ENCODE measurements at places on chromosomes 5 and 9.

DNA sequence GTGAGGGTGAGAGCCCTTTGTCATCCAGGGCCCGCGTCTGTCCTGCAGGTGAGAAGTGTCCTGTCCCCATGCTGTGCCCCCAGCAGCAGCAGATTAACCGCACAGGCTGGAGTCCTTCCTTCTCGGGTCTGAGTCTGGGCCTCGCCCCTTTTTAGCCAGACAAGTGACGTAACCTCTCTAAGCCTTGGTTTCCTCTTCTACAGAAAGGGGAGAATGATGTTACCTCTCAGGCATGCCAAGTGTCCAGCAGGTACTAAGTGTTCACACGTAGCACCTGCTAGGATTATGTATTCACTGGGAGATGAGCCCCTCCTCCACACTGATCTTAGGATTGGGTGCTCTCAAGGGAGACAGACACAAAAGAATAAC is 6.9 kb downstream of the NEURL1B start:
- no peak for DNase-seq

DNA sequence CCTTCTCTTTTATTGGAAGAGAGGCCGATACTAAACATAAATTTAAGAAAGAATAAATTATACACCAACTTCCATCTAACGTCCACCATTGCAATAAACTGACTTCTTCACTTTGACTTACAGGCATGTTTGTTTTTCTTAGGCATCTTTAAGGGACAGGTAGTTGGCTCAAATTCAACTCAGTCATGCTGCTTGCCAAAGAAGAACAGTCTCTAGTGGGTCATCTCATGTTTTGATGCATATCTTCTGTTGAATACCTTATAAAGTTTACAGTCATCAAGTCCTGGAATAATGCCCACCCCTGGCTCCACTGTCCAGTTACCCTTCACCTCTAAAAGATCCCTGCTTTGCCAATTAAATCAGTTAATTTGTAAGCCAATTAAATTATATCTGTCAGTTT is 328.2 kb upstream of the GRAMD2B start:
- no peak for DNase-seq

DNA sequence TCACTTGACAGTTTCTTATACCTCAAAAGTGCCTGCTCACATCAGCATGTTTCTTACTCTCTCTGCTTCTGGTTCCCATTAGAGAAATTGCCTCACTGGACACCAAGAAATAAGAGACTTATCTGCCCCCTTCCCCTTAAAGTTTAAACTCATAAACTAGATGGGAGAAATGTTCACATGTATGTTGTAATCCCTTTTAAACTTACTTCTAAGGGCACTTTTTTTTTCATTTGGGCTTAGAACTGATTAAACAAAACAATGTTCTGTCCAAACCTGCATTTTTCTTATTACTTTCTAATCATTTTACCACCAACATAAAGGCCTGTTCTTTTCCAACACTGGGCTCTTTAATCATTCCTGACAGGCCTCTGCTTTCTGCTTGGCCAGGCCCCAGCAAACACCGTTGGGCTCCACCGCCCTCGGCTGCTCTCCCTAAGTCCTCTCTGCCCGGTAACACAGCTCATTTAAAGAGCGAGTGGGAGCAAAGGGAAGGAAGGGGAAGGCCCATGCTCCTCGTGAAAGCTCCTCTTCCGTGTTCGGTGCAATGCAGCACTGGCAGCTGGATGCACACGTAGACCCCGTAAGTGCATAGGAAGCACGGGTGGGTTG is 53.4 kb downstream of the ROR2 start:
- no peak for DNase-seq

- DNase-seq = no peak
Measured at GRCh38 chr5:72106817-72107130, 501 bp upstream of the MAP1B start.

DNA sequence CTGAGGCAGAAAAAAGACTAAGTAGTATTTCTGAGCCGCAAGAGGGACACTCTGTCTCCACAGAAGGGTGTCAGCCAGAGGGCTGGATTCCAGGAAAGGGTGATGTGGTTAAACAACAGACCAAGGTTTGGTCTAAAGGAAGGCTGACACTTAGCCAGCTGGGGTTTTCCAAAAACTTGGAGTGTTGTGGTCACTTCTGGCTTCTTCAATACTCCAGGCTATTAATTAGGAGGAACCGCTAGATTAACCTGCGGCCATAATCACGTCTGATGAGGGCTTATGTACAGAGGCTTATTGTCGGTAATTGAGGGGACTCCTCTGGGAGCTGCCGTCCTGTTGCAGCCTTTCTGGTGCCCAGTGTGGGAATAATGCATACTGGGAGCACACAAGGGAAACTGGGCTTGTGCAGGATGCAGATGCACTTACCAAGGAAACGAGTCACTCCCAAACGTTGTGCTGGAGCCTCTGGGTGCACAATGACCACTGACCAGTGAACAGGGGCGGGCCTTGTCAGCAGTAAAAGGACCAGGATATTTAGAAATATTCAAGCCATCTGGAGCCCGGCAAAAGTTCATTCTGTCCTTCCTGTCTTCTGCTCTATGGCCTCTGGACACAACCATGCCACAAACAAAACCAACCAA is 70.2 kb upstream of the TUT7 start:
- DNase-seq = no peak

DNA sequence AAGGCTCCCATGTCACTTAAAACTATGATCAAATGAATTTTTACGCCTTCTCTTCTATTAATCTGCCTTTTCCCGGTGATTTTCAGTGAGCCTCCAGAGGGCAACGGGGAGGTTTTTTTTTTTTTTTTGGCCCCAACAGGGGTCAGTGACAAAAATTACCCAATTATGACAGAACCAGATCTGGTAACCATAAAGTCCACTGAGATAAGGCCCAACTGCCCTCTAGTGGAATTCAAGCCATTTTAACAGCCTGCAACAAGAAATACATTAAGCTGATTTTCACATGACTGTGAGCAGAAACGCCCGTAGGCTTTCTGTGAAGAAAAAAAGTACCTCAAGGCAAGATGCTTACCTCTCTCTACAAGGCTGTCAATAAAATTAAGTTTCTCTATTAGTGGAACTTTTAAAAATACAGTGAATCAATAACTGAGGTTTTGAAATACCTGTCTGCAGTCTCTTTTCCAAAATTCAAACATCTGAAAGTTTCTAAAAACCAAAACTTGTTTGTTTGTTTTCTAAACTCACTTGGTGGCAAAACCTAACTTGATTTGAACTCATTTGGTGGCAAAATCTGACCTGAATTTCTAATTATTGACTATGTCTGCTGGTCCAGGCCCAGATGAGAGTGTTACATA is 49.7 kb upstream of the FST start:
- DNase-seq = no peak

- no peak for DNase-seq
Measured at GRCh38 chr5:132049093-132049492, 11.4 kb upstream of the IL3 start.
